ENCODE measurements at places on chromosomes 5 and 9. TPM values are rescaled to one million over a fixed set of nuclear protein-coding genes. Genes with fewer than 3 reads are reported as not detected.

The ADAMTSL1 gene
- not detected for total RNA-seq

The CNTLN gene
- 0.11 TPM for total RNA-seq

The ZNF462 gene
- total RNA-seq, result 1.0 TPM

GRCh38 chr5:59241119-59241518 lies 652.4 kb downstream of the PDE4D start:
- H3K4me3 ChIP-seq, result no peak overlapping the region
- H3K4me1 ChIP-seq, result peaks cover 3% of the 10 kb centered on the region
- no peaks in the 10 kb centered on the region for H3K27me3 ChIP-seq
- H3K27ac ChIP-seq, result no peak overlapping the region

GRCh38 chr5:93735378-93735777 lies 6.0 kb downstream of the POU5F2 start:
- no peak overlapping the region for H3K4me3 ChIP-seq
- no peak overlapping the region for H3K27ac ChIP-seq
- H3K4me1 ChIP-seq, result no peaks in the 10 kb centered on the region
- no peaks in the 10 kb centered on the region for H3K27me3 ChIP-seq

DNA sequence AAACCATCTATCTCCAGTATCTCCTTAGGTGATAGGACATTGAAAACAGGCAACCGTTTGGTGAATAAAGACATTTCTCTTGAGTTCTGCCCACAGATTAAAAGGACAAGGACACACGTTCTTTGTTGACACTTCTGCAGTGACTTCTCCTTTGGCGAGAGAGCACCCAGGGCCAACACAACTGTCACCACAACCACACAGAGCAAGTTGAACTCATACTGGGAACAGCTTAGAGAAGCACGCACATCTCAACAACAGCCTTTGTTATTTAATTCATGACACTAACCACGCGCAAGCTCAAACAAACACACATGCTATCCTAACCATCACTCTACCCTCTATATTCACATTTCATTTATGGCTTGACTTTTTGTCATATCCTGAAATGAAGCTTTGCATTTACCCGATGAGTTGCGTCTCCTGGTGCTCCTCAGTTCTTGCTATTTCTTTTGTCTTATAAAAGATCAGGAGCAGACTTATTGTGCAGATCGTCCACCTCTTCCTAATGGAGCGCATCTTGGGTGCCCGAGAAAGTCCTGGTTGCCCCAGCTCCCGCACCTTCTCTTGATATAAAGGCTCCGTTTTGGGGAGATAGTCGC lies 543 bp downstream of the ST8SIA4 start:
- H3K4me1 ChIP-seq, result peaks cover 42% of the 10 kb centered on the region
- no peaks in the 10 kb centered on the region for H3K36me3 ChIP-seq
- peak; percentile 67 for DNase-seq
- H3K27ac ChIP-seq, result peak overlapping the region; percentile 91
- H3K4me3 ChIP-seq, result peak overlapping the region; percentile 89

Measured in CD4-positive, alpha-beta memory T cell (primary cell).